Vagina (tissue), 2 donors: ENCODE measurements at places on chromosomes 1 and 21. TPM values are rescaled to one million over a fixed set of nuclear protein-coding genes. Genes with fewer than 3 reads are reported as not detected.

FAM177B gene
- not detected for total RNA-seq

TNFSF4 gene
- 0.74 TPM for total RNA-seq

TMEM125 gene
- 1.2 TPM for total RNA-seq

TRABD2B gene
- total RNA-seq: 5.6 TPM

SH2D5 gene
- total RNA-seq: not detected

DNA sequence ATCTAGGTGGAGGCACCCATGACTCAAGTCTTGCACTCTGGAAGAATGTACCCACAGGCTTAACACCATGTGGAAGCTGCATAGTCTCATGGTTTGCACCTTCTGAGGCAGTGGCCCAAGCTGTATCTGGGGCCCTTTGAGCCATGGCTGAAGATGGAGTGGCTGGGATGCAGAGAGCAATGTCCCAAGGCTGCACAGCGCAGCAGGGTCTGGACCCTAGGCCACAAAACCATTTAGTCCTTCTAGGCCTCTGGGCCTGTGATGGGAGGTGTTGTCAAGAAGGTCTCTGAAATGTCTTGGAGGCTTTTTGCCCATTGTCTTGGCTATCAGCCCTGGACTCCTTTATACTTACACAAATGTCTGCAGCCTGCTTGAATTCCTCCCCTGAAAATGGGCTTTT, 21.4 kb upstream of the FCRL3 start:
- no peak for DNase-seq

- no peak for DNase-seq
Observed at GRCh38 chr21:30044447-30045064, 104.8 kb upstream of the GRIK1 start.

GRCh38 chr21:41552254-41552653, 44.3 kb upstream of the TMPRSS2 start:
- no peak for DNase-seq

DNA sequence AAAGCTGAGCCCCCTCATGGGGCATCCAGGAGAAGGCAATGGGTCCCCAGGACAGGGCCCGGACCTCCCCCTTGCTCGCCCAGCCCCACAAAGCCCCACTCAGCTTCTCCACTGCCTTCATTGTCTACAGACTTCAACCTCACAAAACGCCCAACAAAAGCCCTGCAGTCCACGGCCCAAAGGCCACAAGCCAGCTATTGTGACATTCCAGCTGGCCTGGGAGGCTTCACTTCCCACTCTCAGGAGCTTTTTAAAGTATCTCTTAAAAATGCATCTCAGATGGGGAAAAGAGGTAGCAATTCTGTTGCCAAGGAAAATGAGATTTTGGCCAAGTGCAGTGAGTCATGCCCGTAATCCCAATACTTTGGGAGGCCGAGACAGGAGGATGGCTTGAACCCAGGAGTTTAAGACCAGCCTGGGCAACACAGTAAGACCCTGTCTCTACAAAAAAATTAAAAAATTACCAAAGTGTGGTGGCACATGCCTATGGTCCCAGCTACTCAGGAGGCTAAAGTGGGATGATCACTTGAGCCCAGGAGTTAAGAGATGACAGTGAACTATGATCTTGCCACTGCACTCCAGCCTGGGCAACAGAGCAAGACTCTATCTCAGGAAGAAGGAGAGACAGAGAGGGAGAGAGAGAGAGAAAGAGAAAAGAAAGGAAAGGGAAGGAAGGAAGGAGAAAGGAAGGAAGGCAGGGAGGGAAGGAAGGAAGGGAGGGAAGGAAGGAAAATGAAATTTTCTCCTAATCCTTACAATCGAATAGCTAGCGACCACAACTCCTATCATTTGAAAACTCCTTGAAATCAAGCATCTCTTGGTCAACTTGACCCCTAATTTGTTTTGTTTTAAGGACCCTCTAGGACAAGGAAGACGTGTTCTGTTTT, 31.4 kb upstream of the TARDBP start:
- DNase-seq: no peak

DNA sequence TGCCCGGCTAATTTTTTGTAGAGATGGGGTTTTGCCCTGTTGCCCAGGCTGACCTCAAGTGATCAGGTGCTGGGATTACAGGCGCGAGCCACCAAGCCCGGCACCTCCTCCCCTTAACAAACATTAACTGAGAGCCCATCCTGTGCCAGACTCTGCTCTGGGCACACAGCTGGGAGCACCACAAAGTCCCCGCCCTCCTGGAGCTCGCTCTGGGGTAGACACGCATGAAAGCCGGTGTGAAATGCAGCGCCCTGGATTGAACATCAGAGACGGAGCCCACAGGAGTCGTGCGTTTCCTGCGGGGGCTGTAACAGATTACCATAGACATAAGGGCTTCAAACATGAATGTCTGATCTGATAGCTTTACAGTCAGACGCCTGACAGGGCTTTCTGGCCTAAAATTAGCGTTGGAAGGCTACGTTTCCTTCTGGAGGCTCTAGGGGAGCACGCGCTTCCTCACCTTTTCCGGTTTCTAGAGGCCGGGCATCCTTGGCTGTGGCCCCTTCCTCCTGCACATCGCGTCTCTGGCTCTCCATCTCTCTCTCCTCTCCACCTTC, 14.3 kb downstream of the SLC27A3 start:
- DNase-seq: no peak

DNA sequence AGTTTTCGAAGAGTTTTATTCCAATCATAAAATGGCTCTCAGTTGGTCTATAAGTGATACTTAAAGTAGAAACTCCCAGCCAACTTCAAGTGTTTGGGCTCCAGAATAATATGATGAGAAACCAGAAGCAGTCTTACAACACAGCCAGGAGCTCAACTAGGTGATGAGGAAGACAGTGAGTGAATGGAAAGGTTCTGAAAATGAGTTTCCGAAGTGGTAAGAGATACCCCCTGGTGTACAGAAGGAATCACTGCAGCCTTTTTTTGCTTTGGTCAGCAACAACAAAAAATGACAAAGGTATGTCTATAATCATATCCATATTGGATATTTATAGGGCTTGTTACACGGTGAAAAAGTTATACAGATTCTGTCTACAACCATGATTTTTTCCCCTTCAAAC, 16.5 kb downstream of the KRTAP19-1 start:
- DNase-seq: no peak
